HS-5 (cell line): ENCODE measurements at places on chromosomes 4 and X.

DNA sequence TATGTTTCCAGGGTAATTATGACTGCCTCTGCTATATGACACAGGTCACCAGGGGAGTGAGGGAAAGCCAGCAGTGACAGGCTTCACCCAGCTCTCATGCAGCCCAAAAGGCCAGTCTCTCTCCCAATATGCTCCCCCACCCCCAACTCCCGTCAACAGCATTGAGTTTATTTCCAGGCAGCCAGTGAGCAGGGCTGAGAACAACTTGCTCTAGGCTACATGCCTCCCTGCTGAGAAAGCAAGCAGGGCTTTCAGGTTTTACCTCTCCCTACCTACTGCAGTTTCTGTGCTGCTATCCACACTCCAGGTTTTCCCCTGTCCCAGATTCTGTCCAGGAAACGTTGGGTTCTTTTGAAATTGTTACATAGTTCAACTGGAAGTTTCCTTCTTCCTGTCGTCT, 291.4 kb downstream of the PABPC4L start:
- DNase-seq: no peak

DNA sequence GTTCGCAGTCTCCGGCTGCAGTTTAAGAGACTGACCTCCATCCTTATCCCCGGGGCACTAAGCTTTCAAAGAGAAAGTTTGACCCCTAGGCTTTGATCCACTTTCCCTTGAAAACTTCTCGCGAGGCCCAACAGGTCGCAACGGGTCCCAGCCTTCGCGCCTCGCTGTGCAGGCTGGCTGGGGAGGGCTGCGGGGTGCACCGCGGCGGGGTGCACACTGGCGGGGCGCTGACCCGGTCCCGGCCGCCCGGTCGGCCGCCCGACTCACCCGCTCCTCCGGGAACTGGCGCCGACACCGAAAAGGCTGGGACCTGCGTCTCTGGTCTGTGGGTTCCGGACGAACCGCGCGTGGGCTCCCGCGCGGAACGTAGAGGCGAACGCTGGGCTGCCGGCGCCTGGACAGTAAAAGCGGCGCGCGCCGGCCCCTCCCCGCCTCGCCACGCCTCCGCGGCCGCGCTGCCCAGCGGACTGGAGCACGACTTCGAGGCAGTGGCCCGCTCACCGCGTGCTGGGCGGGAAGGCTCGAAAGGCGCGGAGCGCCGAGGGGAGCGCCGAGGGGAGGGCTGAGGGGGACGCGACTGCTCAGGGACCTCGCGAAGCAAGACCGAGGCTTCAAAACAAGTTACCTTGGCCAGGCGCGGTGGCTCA, at the start of gene TAF7L:
Gene TAF7L (minus strand): TSS at position 378 of the 647 bp plus-strand sequence. CDS start 3,791 bp downstream, outside the sequence.
- no peak for DNase-seq

- DNase-seq: no peak
Measured at GRCh38 chr4:3040452-3041191, 33.7 kb downstream of the HTT-AS start.

DNA sequence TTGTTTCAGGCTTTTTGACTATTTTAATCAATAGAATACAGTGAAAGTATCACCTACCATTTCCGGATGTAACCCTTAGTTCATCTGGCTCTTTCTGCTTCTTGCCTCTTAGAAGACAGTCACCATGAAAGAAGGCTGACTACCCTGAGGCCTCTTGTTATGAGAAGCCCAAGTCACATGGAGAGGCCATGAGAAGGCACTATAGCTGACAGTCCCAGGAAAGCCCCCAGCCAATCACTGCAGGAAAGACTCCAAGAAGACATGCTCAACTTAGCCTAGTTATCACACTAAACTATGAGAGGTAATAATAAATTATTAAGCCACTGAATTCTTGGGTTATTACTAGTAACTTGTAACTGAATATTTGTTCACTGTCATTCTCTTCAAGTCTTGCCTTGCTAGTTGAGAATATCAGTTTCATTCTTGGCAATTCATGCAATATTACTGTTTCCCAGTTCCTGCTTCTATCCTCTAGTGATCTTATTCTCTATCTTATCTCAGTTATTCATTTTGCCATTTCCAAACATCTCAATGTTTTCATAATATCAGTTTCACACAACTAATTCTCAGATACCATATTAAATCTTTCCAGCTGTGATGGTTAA, 57.1 kb upstream of the GUCY1A1 start:
- DNase-seq: no peak

DNA sequence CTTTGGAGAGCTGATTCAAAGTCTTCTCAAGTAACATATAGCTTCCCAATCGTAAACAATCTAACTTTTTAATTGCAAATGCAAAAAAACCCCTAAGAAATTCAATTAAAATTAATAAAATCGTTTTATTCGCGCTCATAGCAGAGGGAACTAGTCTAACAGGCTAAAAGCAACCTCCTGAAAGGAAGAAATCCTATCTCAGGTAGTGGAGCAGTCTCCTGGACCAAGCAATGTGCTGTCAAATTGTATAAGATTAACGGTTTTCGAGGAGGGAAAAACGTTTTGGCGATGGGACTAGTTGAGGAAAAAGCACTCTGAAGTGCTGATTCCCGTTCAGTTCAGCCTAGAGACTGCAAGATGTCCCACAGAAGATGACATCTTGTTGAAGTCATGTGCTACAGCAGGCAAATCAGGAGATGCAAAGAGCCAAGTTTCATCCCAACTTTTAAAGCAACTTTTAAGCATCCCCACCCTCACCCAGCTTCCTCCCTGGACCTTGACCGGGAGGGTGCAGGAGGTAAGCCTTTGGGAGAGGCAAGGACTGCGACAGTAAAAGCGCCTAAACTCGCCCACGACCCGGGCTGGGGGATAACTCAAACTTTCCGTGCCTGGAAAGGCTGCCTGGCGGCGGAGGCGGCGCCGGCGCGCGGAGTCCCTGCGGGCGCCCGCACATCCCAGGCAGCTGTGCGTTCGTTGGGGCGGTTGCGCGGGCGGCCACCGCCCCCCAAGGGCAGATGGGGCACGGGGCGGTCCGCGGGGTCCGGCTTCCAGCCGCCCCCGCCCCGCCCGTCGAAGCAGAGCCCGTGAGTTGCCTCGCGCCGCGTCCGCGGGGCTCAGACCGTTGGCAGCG, 784 bp downstream of the MAP7D3 start:
- no peak for DNase-seq

GRCh38 chrX:47540754-47541538, 20.1 kb upstream of the ARAF start:
- peak; percentile 63 for DNase-seq

DNA sequence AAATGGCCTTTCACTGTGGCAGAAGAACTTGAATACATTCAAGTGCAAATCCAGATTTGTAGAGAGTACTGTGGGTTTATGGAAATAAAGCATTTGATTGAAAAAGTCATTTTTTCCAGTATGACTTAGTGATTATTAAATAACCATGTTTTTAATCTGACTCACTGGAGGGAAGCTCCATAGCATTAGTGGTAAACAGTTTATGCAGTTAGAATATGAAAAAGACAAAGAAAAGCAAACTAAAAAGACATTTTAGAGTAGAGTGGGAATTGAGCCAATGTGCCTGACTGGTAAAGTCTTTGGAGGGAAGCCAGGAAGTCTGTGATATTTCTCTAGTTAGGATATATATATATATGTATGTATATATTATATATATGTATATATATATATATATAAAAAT, 53.4 kb downstream of the FAT4 start:
- no peak for DNase-seq

GRCh38 chr4:41297832-41298231, 41.1 kb downstream of the UCHL1 start:
- no peak for DNase-seq

- DNase-seq: no peak
Measured at GRCh38 chr4:140568507-140569306, at the start of gene UCP1. Gene UCP1, minus strand, starts transcription at chr4:140568961. Its CDS starts 232 bp downstream, at chr4:140568729.
